AG10803 (cell line): ENCODE measurements at places on chromosomes 5 and 9.

- peak; percentile 47 for DNase-seq
These were observed 116.9 kb downstream of the ARRDC3 start for GRCh38 chr5:91266184-91266705.

DNA sequence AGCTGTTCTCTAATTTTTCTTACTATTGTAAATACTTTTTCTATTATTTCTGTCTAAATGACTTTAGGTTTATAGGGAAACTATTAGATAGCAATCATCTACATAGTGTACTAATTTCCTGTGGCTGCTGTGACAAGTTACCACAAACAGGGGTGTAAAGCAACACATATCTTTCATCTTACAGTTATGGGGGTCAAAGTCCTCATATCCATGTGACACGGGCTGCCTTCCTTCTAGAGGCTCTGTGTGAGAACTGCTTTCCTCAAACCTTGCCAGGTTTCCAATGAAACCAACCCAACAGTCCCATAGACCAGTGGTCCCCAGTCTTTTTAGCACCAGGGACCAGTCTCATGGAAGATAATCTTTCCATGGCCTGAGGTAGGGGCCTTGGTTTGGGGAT, 189.1 kb downstream of the ROR2 start:
- no peak for DNase-seq

- peak; percentile 9 for DNase-seq
These were observed 28.4 kb downstream of the TIMD4 start for GRCh38 chr5:156934450-156935211.

DNA sequence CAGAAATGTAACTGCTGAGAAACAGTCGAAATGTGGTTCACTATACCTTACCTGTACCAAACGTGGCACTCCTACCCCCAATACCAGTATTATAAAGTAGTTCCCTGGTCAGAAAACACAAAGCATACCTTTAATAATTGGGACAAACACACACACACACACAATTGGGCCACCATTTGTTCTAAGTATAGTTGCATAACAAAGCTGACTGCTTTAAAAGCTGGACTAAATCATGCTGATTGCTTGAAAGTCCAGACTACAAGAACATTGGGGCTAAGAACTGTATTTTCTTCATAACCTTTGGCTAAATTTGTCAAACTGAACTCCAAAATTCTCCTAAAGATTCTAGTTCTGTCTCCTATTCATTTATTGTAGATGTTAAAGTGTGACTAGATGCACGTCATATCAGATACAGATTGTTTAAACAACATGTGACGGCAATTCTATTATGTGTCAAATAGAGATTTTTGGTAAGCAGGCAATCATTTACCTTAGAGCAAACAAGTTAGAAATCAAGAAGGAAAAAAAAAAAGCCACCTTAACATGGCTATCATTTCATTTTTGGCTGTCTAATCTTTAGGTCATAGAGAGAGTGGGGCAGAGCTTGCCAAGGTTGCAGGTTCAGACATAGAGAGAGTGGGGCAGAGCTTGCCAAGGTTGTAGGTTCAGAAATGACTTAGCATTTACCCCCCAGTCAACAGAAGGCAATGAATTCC, 265.1 kb downstream of the ARL15 start:
- no peak for DNase-seq

DNA sequence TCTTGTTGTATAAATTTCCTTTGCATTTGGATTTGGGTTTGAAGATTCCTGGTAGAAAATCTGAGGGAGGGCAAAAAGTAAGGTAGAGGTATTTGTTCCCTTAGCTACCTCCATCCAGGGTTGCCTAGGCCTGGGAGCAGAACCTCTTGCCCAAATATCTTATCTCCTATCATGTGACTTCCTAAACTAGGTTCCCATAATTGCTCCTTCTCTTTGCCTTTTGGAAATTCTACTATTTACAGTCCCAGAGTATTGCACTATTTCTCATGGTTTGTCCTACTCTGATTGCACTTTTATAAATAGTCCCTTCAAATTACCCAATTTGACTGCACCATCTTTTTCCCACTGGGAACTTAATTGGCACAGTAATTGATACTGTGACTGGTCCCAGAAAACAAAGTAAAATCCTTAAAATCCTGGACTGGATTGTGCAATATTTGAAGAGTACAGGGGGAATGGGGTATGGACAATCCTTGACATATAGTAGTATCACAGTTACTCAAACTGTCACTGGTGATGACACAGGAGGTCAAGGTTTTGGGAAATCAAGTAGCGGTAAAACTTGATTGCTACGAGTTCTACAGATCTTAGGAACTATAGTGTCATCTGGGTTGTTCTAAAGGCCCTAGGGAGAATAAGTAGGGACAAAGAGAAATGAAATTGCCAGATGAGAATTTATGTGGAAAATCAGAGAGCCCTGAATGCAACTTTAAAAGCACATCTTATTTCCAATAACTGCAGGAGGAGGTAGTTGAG, 31.5 kb upstream of the TMED7 start:
- DNase-seq: no peak

GRCh38 chr5:172913117-172913850, 45.9 kb upstream of the RPL26L1 start:
- DNase-seq: peak; percentile 25

GRCh38 chr9:9395539-9395938, 1217.3 kb downstream of the PTPRD start:
- no peak for DNase-seq

DNA sequence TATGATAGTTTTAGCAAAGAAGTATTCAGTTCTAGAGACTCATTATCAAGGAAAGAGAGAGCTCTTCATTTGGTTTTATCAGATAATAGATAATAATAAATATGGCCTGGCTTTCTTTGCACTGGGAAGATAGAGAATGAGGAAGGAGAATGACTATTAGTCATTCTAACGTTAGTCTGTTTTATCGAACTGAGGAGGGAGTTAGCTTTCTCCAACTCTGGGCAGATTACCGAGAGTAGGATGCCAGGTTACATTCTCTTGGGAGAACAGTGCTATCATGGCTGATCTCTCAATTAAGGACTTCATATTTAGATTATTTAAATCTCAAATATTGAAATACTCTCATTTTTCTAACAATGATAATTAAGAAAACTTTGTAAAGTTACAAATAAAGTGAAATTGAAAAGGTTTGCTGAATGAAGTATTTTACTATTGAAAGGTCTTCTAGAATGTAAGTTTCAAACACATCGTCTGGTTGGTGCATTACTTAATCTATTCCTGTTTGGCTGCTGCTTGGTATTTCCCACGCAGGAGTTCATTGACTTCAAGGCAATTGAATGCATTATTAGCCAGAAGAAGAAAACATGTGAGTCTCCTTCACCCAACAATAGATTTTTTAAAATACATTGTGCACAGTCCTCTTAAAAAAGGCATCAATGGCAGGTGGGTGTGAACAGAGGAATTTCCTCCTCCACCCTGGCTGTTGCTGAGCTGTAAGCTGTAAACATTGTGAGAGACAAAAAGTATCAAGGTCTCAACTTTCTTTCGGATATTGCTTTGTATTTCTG, 140.8 kb downstream of the C9orf152 start:
- peak; percentile 21 for DNase-seq

DNA sequence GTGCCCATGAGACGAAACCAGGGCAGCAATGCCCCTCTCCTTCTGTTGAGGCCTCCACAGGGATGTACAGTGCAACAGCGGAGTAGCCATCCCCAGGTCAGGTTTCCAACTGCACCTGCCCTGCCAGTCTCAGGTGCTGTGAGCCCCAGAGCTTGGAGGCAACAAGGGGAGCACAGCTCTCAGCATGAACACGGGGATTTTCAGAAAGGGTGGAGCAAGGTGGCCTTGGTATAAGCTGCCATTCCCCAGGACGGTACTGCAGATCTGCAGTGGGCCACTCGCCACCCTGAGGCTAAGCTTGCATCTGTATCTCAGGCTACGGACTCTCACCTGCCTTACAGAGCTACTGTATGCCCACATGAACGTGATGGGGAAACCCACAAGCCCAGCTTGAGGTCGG, 103.6 kb downstream of the GABBR2 start:
- no peak for DNase-seq

DNA sequence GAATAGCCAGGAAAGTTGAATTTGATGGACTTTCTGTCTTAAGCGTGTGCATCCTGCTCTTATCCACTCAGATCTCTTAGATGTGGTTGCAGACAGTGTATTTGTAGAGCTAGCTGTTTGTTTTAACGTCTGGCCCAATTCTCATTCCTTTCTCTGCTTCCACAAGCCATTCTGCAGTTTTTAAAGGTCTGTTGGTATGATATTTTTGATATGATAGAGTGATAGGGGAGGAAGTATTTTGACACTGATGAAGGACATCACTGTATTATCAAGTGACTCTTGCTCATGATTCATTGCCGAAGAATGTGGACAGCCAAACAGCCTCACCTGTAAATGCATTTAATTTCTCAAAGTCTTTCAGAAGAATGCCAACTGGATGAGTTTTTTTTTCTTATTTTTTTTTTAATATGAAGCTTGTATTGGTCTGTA, 4.5 kb downstream of the TJP2 start:
- DNase-seq: no peak

GRCh38 chr5:143370440-143370839, 33.0 kb downstream of the NR3C1 start:
- no peak for DNase-seq

DNA sequence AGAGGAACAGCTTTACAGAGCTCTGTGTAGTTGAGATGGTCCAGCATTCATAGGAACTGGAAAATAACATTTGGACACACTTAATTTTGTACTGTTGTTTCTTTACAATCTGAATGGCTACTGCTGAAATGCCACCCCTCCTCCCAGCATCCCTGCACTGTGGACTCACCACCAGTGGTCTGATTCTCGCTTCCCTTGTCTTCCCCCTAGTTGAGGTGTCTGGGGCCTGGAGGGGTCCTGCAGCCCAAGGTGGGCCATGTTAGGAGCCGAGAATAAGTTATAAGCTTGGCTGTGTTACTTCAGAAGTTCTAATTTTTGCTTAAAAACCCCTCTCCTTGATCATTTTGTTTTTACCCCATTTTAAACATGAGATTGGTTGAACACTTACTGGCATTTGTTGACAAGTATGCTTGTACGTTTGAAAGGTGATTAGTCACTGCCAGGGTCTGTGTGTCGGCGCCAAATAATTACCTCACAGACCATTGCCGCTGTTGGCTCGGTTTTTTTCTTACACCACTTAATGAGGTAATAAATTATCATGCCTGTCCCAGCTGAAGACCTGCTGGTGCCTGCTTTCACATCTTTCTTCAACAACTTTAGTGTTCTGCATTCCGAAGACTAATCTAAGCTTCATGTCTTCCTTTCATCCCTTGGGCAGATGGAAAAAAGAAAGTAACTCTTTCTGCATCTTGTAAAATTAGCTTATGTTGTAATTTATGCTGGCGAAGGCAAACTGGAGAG, 65.8 kb downstream of the MCCC2 start:
- peak; percentile 71 for DNase-seq

- DNase-seq: no peak
These were observed 697.3 kb downstream of the CETN3 start for GRCh38 chr5:89712134-89712700.

DNA sequence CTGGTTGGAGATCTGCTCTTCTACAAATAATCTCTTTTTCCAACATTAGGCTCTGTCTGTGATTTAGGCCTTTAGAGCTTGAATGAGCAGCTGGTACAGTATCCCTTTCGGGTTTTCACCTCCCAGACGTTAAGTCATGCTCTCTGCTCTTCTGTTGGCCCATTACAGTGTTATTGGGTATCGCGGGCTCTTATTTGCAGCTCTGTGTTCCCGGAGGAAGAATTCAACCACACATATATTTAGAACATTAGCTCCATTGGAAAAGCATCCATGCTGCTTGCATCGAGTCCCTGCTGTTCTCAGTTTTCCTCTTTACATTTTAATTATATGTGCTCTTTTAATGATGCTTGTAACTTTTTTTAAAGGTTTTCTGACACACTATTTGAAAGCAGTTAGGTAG, 278.0 kb upstream of the ADCY2 start:
- no peak for DNase-seq

DNA sequence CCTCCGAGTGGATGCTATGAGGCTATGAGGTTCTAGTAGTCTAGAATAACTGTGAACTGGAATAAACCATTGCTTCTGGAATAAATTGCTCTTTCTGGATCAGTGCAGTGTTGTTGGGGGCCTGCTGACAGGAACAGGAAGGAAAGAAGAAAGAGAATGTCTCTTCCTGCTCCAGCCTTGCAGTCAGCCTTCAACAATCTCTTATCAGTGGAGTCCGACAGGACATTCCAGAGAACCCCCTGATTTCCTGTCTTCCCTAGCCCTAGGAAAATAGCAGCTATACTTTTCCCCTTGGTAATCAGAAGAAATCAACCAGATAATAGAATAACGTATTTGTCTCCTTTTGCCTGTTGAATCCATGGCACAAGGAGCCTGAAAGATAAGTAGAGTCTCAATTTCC, 55.4 kb downstream of the WDR36 start:
- no peak for DNase-seq

DNA sequence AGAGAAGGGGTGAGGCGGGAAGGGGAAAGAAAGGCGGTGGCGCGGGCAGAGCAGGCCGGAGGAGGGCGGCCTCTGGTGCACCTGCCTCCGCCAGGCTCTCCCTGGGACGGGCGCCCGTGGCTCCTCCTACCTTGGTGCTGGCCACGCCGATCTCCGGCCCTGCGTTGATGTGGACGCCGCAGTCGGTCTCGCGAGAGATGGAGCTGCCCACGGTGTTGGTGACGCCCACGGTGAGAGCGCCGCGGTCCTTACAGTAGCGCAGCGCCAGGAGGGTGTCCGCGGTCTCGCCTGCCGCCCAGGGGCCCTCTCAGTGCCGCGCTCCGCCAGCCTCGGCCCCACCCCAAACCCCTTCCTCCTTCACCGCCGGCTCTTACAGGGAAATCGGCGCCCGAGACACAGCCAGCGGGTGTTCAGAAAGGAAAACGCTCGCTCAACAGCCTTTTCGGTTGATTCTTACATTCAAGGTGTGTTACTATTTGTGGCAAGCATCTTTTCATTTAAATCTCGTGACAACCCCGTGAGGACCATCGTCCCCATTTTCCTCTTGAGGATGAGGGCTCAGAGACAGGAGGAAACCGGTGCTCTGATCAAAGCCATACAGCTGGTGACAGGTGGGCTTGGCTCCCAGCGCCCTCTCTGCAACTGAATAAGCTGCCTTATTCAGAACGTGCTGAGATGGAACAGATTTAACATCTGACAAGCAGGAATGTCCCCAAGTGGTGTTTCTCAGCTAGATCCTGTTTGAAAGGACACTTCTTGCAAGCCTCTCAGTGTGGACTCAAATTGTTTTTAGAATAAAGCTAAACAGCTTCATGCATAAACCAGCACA, 22.0 kb upstream of the MAPK9 start:
- no peak for DNase-seq

- DNase-seq: no peak
These were observed 8.4 kb downstream of the SH2D3C start for GRCh38 chr9:127769929-127770582.

GRCh38 chr9:32969270-32969669, 32.2 kb downstream of the APTX start:
- peak; percentile 67 for DNase-seq

DNA sequence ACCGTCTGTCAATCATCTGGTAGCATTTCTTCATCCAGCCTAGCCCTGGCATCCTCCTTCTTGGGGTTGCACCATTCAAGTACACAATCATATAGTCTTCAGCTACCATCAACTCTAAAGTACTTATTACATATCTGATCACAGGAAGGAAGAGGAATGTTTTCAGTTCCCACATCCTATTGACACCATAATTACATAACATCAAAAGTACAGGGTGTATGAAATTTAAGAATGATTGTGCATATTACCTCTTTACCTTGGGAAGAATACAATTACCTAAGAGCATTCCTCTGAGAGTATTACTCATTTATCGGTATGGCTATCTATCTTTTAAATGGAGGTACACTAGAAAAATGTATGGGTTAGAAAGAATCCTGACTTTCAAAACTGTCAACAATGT, 126.8 kb upstream of the PCA3 start:
- no peak for DNase-seq
